NCI-H146 (cell line): ENCODE measurements at places on chromosomes 1 and 21.

GRCh38 chr1:61746813-61747212 lies 4.5 kb downstream of the PATJ start:
- no peak for DNase-seq

GRCh38 chr21:14977814-14978213 lies 87.0 kb downstream of the NRIP1 start:
- peak; percentile 40 for DNase-seq

DNA sequence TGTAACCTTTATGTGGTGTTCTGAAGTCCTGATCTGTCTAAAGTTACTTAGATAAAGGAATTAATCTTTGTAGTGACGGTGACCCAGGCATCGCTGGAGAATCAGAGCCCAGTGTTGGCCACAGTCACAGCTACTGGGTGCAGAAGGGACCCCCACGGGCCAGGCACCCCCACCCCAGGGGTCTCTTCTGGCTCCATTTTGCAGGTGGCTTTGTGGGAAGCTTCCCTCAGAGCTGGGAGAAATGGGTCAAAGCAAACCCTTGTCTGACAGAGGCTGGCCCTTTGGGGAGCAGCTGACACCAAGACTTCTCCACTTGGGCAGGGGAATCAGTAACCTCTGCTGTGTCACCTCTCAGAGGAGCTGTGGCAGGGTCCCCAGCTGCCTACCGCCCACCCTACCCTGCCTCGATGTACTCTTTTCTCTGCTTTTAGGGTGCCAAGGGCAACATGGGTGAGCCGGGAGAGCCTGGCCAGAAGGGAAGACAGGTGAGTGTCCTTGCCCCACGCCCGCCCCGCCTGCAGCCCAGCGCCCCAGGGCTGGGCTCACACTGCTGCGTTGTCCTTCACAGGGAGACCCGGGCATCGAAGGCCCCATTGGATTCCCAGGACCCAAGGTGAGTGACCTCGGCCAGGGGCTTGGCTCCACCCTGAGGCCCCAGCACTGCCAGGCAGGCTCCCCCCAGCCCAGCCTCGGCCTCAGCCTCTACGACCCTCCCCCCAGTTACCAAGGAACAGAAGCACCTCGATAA lies 17.7 kb downstream of the COL6A2 start:
- no peak for DNase-seq

DNA sequence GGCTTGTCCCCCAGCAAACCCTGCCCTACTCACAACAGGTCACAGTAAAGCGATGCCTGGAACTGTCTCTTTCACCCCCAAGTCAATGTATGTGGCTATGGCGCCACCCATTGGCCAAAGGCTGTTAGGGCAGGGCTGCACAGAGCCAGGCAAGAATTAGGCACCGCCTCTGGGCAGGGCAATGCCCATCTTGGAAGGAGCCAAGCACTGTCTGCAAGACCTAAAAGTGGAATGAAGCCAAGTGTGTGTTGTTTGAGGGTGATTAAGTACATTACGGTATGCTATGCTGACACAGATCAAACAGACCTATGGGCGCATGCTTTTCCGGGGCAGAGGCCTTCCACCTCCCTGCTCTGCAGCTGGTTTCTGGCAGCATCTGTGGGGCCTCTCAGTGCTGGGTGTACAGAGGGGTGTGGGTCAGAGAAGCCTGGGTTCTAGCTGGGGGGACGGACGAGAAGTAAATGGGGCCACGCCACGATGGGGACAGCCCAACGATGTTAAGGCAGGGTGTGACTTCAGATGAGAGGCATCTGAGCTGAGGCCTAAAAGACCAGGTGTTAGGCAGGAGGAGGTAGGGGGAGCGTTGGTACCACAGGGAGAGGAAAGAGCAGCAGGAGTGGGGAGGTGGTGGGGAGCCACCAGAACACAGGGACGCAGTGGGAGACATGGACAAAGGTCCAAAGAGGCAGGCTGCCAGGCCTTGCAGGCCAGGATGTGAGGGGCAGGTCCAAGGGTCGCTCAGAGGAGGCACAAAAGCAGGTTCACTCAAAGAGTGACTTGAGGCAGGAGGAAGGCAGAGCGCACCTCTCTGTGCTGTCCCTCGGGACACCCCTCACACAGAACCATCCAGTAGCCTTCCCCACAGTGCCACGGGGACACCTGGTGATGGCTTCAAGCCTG lies 49.8 kb downstream of the ACOT7 start:
- DNase-seq, result peak; percentile 20

GRCh38 chr1:236808564-236809130 lies 13.6 kb downstream of the MTR start:
- no peak for DNase-seq

DNA sequence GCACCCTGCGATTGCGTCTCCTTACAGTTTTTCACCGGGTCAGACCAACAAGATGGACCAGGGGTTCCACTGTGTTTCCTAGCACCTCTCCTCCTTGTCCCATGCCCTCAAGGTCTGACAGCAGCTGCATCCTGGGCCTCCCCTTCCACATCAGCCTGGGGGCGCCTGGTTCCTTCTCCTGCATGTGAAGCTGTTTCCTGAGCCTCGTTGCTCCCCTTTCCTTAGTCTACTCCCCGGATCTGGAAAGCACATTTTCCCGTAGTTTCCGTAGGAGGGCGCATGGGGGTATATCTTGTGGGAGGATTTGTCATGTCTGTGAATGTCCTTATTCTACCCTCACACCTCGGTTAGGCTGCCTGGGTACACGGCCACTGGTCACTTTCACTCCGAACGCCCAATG lies 6.1 kb downstream of the PRDM15 start:
- DNase-seq, result no peak

DNA sequence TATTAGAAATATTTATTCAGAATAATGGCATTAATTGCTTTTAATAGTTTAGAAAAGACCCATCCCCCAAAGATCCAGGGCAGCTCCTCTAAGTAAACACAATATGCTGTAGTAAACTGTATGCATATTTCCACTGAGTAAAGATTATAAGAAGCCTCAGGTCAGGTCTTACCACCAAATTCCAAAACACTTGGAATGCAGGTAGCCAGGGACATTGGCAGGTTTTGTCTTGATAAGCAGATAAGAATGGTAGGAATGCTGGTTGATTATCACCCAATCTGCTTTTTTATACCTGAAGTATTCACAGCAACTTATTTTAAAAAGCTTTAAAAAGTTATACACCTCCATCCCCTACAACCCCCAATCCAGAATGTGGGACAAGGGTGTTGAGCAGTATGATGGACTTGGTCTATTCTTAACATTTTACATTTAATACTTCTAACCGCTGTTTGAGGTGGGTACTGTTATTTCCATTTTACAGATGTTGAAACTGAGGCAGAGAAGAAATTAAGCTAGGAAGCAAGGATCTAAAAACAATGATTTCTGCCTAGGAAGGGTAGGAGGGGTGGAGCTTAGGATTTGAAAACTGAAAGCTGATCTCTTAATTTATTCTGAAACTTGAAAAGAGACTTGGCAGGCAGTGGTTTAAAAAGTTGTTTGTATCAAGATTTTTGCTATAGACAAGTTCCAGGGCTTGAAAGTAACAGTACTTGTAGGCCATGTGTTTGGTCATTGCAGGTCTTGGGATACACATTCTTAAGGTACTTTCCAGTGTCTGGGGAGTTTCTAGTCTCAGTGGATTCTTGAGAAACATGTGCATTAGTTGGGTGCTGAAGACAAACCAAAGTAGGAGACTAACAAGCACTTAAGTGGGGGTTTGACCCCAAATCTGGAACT lies 15.6 kb upstream of the THEM4 start:
- DNase-seq, result no peak

GRCh38 chr1:1275836-1276235 lies 2.2 kb upstream of the UBE2J2 start:
- DNase-seq, result no peak

DNA sequence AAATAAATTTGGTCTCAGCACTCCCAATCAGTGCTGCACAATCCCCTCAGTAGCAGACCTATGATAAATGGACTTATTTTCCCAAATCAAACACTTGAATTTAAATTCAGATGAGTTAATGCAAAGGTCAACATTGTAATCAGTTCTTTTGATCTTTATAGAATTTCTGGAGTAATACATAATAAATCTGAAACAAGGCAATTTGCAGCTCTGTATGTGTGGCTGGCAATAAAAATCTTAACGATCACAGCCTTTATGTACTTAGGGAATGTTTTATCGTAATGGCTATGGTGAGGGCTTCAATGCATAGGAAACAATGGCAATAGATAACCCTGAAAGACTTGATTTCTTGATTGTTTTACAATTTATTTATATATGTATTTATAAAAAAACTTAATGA lies 91.4 kb downstream of the GPATCH2 start:
- peak; percentile 59 for DNase-seq

DNA sequence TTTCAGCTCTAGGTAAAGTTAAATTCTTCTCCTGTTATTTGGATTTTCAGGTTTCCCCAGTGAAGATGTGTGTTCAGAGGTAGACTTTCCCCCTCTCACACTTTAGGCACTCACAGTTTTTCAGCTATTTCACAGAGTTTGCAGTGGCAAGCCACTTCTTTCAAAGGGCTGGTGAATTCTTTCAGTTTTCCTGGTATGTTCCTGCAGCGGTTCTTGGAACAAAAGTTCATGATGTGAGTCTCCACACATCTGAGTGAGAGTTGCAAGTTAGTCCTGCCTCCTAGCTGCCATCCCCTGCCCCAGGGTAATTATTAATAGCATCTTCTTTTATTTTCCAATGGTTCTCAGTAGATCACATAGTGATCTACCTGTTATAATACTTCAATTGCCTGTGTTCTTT lies 27.3 kb upstream of the CD84 start:
- no peak for DNase-seq

GRCh38 chr1:96481409-96481808 lies 240.2 kb upstream of the PTBP2 start:
- no peak for DNase-seq

DNA sequence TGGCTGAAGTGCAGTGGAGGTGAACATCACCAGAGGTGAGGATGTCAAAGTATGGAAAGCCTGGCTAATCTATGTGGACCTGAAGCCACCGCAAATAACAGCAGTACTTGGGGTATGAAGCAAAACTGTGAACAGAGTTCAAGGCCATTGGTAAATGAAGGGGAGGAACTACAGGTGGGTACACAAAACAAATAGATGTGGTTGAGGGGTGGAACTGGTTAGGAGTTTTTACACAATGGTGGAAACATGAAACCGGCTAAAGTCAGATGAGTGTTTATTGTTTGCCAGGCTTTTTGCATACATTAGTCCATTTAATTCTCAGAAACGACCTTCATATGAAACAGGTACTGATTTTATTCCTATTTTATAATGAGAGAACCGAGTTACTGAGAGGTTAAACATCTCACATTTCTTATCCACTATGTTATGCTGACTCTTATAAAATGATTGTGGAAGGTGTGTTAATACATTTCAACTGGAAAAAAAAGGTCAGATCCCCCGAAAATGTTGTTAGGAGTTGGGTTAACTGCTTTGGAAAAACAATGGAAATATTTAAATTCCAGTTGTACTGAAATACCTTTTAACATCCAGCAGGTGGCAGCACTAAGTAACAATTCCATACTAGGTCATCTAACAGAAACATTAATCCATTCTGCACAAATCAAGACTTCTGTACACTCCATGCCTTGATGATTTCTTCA lies 44.3 kb upstream of the GTF2B start:
- peak; percentile 30 for DNase-seq

GRCh38 chr1:19476450-19477190 lies 8.7 kb downstream of the CAPZB start:
- DNase-seq, result no peak

- no peak for DNase-seq
Measured at GRCh38 chr1:30383221-30383711, 340.1 kb downstream of the MATN1 start.

DNA sequence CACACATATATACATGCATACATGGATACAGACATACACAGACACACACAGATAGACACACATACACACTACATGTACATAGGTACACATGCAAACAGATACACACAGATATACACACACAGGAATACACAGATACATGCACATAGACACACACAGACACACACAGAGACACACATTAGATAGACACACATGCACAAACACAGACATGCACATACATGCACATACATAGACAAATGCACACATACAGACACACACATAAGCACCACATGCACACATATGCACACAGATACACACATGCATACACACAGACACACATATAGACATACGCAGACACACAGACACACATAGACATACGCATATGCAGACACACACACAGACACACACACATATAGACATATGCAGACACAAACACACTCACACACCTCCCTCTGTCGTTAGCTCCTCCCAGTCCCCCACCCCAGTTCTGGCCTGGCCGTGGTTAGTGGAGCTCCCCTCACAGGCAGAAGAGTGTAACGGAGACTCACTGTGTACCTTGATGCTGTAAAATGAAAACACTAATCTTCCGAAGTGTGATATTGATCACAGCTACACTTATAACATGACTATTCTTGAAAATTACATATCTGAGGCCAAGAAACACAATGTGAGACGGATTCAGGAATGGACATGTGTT lies 7.6 kb downstream of the UBASH3A start:
- DNase-seq, result peak; percentile 7

GRCh38 chr21:32190493-32191144 lies 88.2 kb downstream of the MIS18A start:
- DNase-seq, result peak; percentile 89

DNA sequence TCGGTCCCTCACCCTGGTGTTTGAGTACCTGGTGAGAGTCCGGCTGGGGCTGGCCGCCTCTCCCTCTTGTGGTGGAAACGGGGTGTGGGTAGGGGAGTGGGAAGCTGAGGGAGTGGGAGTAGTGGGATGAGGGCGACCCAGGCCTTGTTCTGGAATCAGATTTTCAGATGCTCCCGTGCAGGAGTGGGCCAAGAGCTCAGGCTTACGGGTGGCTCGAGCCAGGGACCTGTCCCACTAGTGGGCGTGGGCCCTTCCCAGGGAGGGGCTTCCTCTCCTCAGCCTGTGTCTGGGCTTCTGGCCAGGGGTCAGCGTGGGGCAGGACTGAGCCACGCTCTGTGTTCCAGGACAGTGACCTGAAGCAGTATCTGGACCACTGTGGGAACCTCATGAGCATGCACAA lies 22.0 kb downstream of the CDK18 start:
- no peak for DNase-seq

GRCh38 chr1:91281782-91282181 lies 122.9 kb downstream of the HFM1 start:
- no peak for DNase-seq

DNA sequence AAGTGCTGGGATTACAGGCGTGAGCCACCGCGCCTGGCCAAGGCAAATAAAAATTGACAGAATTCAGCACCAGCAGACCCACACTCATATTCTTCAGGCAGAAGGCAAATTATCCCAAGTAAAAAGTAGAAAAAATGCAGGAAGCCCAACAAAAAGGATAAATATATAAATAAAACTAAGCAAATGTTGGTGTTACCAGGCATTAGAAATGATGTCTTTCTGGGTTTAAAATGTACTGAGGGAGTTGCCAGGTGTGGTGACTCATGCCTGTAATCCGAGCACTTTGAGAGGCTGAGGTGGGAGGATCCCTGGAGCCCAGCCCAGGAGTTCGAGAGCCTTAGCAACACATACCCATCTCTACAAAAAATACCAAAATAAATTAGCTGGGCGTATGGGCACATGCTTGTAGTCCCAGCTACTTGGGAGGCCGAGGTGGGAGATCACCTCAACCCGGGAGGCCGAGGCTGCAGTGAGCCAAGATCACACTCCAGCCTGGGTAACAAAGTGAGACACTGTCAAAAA lies 6.3 kb downstream of the INTS11 start:
- DNase-seq, result no peak
